SIG-M5 (cell line): ENCODE measurements at places on chromosomes 2 and 18.

GRCh38 chr18:58687871-58688308 is 16.6 kb downstream of the MALT1 start:
- DNase-seq, result no peak

GRCh38 chr2:101696272-101697123 is 1.0 kb upstream of the MAP4K4 start:
- no peak for DNase-seq

DNA sequence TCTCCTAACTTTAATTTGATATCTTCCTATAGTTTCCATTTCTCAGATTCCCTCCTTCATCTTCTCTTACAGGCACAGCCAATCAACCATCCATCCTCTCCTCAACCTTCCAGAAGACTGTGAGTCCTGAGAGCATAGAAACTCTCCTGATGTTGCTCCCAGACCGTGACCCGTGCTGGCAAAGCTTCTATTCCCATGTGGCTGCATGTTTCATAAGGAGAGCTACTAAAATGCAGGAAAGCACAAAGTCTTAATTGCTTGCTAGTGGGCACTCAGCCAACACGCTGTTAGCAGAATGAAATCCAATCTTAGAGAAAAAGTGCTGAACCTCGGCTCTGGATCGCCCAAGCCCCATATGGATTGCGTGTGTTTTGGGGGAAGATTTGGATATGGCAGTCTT is 1244.7 kb upstream of the ZEB2 start:
- no peak for DNase-seq

- no peak for DNase-seq
Measured at GRCh38 chr2:177254433-177255226, 9.9 kb downstream of the NFE2L2 start.
